ENCODE measurements at places on chromosomes 7 and 10.

- DNase-seq = no peak
Observed at GRCh38 chr7:123961771-123962170, 36.7 kb downstream of the SPAM1 start.

DNA sequence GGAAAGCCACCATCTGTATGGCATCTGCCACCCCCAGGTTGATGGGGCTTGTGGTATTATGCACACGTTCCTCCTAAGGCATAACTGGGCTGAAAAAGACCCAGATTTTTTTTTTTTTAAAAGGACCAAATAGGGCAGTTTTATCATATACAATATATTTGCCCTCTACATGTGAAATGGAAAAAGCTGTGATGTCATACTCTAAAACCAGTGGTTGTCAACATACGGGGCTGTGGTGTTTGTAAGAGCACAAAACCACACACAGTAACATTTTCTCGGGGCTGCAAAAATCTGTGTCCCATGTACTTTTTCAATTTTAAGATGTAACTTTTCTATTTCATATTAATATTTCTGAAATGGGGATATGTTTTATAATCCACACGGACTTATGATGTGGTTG lies 34.9 kb downstream of the FAM171A1 start:
- DNase-seq = no peak

DNA sequence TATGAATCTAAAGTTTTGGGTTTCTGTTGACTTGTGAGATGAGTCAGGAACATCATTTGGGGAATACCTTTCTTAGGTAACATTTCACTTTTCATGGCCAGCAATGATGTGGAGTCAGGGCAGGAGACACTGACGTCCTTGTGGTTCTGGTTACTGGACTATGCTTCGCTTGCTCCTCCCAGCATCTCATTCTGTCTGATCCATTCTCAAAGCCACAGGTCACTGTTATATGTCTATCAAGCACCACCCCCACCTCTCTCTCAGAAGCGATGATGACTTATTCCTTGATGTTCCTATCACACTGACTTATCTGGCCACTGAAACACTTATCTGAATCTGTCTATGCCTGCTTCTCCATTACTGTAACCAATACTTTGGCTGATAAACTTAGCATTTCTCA lies 51.6 kb downstream of the TES start:
- no peak for DNase-seq

GRCh38 chr7:25559581-25560367 lies 331.5 kb upstream of the NPVF start:
- no peak for DNase-seq

DNA sequence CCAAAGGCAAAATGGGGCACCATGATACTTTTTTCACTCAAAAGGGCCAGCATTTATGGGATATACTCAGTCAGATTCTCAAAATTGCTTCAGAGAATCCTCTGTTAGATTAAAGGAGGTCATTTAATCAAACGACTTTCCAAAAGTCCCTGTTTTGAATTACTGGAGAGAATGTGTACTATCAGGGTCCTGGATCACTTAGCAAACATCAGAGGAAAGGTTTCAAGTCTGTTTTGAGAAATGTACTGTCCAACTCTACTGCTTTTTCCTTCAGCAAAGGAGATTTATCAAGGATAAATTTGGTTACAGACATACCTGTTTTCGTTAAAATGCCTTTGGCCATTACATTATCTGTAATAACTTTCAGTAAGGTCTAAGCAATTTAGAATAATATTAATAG lies 340.9 kb downstream of the GFRA1 start:
- no peak for DNase-seq

GRCh38 chr10:15487376-15487775 lies 116.3 kb upstream of the FAM171A1 start:
- no peak for DNase-seq

GRCh38 chr10:79273604-79274003 lies 73.7 kb upstream of the PPIF start:
- DNase-seq = no peak

GRCh38 chr10:114012650-114013049 lies 31.0 kb upstream of the ADRB1 start:
- DNase-seq = no peak

DNA sequence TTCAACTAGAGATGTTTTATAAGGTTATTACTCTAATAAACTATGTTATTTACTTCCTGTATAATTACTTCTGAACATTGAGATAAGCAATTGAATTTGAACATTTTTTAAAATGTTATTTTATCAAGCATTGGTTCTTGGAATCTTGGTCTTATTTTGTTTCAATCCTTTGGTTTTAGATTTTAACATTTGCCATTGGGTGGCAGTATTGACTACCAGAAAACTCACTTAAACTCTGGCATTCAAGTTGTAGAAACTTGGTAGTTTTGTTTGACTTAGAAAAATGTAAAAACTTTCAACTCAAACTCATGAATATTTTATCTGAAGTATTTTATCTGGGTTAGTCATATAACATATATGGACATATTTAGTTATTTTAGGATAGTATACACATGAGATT lies 48.1 kb downstream of the ATRNL1 start:
- DNase-seq = no peak

- DNase-seq = no peak
Observed at GRCh38 chr10:5616836-5617235, 49.6 kb downstream of the ASB13 start.

DNA sequence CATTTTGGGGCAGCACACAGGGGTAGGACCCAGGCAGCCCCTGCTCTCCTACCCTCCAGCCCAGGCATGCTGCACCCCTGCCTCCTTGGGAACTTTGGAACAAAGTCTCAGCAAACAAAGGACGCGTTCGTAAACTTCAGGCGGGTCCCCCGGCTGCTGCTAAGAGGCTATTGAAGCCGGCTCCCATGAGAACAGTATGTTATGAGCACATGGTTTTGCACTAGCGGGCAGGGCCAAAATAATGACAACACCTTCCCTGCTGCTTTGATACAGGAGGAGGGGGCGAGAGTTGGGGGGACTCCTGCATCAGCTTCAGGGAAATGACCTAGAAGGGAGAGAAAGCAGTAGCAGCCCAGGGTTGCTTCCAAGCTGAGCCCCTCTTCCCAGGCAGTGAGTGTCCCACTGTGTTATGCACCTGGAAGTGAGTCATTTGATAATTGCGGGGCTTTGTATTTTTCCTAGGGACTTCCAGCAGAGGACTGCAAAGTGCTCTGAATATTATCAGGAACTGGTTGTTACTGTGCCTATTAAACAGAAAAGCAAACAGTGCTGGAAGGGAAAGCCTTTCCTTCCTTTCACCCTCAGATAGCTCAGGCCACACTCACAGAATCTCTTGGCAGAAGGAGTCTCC lies 6.9 kb downstream of the ITPRIP start:
- DNase-seq = no peak

- no peak for DNase-seq
Observed at GRCh38 chr7:80134536-80135308, at the start of gene GNAI1. Gene GNAI1, plus strand, starts transcription at chr7:80134831. Its CDS starts 330 bp downstream, at chr7:80135161.

DNA sequence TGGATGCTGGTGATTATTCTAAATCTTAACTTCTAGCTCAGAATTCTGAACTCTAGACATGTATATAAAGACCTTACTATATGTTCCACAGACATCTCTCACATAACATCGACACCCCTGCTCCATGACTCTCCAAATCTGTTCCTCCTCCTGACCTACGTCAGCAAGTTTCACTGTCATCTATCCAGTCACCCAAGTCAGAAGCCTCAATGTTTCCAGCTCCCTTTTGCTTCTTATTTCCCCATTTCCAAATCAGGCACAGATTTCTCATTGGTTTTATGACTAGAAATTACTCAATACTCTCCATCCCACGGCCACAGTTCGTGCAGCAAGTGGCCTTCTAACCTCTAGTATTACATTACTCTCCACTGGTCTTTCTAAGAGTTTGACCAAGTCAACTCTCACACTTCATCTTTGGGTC lies 28.5 kb downstream of the EPC1 start:
- DNase-seq = peak; percentile 23

- DNase-seq = no peak
Observed at GRCh38 chr10:43853369-43853768, 204.7 kb upstream of the ZNF32 start.

- no peak for DNase-seq
Observed at GRCh38 chr10:105187243-105187642, 546.2 kb downstream of the SORCS3 start.

GRCh38 chr7:22443370-22444180 lies 56.4 kb downstream of the STEAP1B start:
- DNase-seq = no peak

GRCh38 chr10:116015583-116016333 lies 257.2 kb downstream of the GFRA1 start:
- no peak for DNase-seq

DNA sequence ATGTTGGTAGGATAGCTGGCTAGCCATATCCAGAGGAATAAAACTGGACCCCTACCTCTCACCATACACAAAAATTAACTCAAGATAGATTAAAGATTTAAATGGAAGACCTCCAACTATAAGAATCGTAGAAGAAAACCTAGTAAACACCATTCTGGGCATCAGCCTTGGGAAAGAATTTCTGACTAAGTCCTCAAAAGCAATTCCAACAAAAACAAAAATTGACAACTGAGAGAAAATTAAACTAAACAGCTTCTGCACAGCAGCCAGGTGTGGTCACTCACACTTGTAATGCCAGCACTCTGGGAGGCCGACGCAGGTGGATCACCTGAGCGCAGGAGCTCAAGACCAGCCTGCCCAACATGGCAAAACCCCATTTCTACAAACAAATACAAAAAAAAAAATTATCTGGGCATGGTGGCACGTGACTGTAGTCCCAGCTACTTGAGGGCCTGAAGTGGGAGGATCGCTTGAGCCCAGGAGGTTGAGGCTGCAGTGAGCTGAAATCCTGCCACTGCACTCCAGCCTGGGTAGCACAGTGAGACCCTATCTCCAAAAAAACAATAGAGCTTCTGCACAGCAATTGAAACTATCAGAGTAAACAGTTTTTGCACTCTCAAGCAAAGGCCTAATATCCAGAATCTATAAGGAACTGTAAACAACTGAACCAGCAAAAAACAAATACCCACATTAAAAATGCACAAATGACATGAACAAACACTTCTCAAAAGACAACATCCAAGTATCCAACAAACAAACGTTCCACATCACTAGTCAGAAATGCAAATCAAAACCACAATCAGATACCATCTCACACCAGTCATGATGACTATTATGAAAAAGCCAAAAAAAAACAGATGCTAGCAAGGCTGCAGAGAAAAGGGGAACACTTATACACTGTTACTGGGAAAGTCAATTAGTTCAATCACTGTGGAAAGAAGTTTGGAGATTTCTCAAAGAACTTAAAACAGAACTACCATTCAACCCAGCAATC lies 4.8 kb downstream of the CRPPA start:
- DNase-seq = no peak

DNA sequence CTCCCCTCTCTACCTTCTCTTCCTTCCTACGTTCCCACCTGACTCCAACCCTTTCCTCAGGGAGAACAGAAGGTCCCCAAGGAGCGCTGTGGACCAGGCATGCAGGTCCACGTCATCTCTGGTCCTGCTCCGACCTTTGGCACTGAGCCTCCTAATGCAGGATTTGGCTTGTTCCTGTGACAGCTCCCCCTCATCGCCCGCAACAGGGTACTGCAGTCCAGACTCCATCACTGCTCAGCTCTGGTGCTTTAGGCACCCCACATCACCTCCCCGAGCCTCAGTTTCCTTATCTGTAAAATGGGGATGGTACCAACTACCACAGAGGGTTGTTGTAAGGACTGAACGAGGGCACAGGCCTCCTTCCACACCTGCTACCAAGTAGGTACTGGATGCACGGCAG lies 54.6 kb downstream of the FHIP2A start:
- DNase-seq = no peak

GRCh38 chr10:42149027-42149700 lies 489.2 kb downstream of the ZNF33B start:
- DNase-seq = no peak

GRCh38 chr10:17075533-17076359 lies 53.9 kb downstream of the CUBN start:
- no peak for DNase-seq

DNA sequence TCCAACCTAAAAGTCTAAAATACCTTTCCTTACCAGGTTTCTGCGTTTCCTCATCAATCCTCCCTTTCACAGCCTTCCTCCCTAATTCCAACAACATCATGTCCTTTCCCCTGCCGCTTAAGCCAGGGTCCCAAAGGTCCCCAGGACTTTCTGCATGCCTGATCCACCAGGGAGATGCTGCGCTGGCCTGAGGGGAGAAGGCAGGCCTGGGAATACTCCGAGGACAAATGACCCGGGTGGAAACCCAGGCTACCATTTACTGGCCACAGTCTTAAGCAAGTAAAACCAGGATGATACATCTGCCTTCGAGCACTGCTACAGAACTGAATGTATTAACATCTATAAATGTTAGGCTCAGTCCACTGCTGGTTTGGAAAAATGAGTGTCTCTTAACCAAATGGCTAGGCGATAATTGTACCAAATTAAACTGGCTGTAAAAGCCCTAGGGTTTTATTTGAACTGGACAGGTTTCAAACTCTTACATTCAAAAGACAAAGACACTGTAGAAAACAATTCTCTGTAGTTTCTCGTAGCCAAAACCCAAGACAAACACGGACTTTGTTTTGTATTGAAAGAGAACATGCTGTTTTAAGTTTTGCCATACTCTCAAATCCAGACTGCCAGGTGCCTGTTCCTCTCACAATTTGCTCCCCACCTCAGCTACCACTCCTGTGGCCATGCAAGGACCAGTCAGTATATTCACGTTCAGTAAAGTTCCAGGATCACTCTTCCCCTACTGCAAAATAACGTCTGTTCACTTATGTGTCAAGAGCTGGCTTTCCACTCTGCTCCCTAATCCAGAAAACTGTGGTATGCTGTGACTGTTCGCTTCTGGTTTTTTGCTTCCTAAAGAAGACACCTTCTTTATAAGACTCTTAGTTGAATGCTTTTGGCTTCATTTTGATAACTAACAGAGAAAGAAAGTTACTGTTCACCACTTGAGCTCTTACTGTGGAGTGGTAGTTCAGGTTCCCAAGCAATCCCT lies 145.7 kb downstream of the RNF216 start:
- DNase-seq = no peak

- no peak for DNase-seq
Observed at GRCh38 chr7:42338231-42338915, 101.4 kb upstream of the GLI3 start.

DNA sequence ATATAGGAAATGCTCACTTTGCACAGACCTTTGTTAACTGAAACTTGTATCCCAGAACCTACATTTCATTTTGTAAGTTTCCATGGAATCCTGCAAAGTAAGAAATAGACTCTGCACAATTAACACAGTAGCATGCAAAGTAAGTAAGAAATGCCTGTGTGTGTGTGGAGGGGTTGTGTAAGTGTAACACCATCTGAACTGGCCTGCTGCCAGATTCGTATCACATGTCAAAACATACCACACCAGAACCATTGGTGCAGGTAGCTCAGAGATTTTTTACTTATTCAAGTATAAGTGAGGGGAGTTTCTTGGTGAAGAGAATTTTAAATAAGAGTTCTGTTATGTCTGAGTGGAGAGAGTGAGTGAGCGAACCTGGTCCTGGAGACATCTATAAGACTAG lies 17.9 kb upstream of the DDX21 start:
- DNase-seq = no peak

DNA sequence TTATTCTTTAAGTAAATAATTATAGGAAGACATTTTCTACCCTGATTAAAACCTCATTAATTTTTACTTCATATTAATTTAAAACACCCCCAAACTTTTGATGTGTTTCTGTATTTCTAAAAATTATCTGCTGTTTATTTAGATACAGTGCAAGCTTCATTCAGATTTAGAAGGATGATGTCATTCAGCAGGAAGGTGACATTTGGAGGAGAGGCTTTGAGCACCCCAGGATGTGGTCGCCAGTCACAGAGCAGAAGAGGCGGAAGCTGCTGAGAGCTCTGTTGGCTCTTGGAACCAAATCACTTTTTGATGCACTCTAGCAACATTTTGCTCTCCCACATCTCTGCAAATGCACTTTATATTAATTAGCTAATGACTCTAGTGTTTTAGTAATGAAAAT lies 233.9 kb upstream of the CACNA2D1 start:
- DNase-seq = peak; percentile 53

All from CD4-positive, alpha-beta T cell treated with Interleukin-21 for 1 hour (primary cell).